ENCODE measurements at places on chromosomes 1 and 21.

GRCh38 chr1:185761841-185762240 is 27.6 kb downstream of the HMCN1 start:
- DNase-seq: no peak

DNA sequence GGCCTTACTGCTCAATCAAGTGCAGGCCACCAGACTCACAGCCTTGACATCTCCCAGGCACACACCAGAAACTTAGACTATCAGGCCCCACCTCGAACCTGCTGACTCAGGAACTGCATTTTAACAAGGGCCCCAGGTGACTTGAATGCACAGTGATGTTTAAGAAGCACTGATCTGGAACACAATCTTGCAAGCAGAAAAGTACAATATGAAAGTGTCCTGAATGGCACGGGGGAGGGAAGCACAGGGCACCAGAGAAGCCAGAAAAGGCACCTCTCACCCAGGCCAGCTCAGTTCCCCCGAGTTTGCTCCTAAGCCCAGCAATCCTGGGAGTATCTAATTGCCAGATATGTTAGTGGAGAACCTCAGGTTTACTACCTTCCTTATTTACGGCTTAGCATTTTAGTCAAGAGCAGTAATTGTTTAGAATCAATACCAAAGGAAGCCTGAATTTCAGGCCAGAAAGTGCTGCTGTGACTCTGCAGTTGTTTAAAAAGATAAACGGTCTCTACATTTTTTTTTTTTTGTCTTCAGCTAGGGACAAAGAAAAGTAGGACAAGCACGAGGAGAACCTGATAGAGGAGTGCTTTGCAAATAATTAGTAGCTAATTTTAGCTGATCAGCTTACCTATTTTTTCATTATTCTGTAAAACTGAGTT is 50.9 kb upstream of the CDC42BPA start:
- no peak for DNase-seq

DNA sequence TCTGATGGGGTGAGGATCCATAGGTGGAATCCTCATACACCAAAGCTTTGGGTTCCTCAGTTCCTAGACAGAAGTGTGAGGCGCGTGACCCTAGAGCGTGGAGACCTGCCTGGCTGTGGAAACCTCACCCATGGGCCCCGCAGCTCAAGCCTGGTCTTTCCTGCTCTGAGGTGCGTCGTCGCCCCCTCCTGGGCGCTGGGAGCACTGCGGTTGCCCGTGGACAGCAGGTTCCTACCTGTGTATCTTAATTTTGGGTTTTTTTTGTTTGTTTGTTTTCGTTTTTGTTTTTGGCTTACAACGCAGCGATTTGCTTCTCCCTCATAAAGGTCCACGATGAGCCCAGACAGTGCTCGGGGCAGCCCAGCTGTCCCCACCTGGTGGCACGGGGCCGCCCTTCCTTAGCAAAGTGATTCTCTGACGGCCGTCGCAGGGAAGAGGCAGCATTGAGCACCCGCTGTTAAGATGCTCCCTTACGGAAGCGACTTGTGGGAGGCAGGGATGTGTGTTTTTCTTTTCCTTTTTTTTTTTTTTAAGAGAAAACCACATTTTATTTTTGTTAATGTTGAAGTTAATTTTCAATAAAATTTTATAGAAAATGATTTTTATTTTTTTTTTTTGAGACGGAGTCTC is 36.5 kb upstream of the TRAPPC10 start:
- DNase-seq: peak; percentile 80

DNA sequence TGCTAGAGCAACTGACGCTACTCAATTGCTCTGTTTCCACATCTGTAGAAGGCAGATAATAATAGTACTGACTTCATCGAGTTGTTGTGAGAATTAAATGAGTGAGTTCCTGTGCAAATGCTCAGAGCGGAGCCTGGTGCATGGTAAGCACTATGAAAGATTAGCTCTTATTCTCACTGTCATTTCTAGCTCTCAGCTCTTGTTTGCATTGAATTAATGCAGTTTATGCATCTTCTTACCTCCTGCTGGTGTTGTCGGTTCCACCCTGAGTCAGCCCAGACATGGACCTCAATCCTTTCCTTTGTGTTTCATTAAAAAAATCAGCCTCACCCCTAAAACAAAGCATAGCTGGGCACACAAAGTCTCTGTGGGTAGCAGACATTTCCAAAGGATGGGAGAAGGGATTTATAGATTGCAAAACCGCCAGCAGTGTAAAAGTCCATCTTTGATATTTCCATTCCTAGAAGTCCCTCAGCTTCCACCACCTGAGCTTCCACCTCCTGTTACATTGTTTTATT is 254.4 kb upstream of the CSF3R start:
- DNase-seq: no peak

DNA sequence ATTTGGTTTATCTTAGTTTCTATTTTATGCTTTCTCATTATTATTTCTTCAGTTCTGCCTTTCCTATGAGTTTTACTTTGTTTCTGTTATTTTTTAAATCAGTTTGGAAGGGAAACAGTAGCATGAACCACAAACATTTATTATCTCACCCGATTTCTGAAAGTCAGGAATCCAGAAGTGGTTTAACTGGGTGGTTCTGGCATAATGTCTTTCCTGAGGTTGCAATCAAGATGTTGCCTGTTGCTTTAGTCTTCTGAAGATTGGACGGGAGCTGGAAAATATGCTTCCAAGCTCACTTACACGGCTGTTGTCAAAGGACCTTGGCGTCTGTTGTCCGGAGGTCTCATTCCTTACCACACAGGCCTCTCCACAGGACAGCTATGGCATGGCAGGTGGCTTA is 50.4 kb downstream of the SNRPE start:
- no peak for DNase-seq

DNA sequence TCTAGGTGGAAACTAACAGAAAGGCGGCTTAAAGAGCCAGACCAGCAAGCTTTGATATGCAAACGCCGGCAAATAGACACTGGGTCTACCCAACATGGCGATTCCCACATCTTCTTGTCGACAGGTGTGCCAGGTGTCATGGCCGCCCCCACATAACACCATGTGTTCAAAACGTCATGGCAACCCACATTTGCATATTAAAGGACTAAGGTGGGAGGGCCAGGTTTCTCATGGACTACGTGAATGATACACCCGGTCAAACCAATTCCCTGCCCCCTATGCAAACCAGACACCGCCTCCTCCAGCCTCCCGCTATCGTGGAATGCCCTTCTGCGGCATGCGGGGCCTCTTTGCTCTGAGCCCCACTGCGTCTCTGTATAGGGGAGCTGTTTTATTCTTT is 41.3 kb downstream of the ICOSLG start:
- DNase-seq: no peak

- no peak for DNase-seq
These were observed 12.2 kb upstream of the IL10 start for GRCh38 chr1:206784471-206784903.

DNA sequence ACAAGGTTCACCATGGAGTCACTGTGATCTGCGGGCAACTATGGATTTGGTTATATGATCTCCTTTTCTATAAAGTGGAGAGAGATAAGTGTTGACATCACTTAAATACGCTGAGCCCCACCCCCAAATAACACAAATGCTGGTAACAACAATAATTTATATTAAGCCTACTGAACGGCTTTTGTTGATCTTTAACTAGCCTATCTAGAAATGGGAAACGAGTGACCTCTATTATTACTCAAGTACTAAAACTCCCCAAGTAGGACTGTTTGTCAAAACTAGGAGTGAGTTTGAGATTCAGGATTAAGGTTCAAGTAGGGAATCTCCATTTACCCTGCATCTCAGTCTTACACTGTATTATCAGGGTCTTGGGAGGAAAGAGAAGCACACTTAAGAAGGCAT is 52.2 kb downstream of the MAP3K7CL start:
- no peak for DNase-seq

GRCh38 chr1:244197851-244198375 is 146.8 kb downstream of the ZBTB18 start:
- no peak for DNase-seq

- DNase-seq: peak; percentile 53
These were observed 742 bp downstream of the SH3GLB1 start for GRCh38 chr1:86704972-86705664.

GRCh38 chr1:112328600-112328999 is 67.4 kb upstream of the CTTNBP2NL start:
- no peak for DNase-seq

DNA sequence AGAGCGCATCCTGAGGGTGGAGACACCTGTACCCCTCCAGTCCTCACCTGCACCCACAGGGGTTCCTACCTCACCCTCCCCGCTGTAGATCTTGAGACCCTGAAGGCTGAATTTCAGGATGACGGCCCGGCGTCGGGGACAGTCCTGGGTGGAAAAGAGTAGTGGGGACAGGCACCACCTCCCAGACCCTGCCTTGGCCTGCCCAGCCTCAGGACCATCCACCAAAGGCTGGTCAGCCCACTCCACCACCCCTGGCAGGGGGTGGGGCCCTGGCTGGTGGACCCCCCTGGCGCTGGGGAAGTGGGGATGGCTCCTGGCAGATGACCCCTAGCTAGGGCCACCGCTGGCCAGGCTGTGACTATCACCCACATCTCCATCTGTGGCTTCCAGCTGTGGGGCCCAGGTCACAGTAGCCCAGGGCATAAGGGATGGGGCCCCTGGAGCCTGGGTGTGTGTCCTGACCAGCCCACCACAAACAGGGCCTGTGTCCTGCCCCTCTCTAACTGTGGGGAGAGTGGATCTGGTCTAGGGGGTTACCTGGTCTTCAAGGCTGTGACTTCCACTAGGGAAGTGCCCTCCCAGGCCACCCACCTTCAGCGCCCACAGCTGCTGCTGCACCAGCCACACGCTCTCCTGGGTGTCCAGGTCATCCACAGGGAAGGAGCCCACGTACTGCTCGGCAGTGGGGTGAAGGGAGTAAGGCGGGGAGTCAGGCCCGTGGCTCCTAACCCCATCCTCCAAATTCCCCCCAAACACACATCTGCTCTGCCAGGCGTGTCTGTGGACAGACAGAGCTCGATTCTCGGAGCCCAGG is 5.4 kb downstream of the SH2D5 start:
- no peak for DNase-seq

DNA sequence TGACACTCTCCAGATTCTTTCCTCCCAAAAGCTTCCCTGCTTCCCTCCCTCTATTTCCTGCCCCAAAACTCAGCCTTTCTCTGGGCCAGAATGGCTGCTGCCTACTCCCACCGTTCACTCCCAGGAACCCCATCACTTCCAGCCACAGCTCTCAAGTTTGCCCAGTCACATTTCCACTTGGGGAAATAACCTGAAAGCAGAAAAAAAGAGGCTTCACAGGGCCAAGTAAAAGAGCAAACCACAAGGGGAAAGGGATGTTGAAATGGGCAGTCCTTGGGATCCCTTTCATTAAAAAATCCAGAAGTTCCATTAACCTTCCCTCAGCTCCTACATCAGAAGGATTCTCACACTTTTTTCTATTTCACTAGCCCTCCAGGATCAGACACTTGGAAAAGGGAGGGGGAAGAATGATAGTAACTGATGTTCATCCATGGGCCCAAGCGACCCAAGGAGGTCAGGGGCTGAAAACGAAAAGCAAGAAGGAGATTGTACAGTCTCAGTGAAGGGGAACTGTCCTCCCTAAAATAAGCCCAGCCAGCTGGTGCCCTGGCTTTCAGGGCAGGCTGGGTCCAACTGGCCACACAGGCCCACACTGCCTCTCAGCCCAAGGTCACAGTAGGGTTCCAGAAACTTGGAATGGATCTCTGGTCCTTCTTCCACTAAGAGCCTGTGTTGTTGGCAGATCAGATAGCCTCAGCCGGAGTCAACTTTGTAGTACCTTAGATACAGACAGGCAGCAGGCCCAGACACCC is 49.7 kb downstream of the DMAP1 start:
- DNase-seq: no peak

DNA sequence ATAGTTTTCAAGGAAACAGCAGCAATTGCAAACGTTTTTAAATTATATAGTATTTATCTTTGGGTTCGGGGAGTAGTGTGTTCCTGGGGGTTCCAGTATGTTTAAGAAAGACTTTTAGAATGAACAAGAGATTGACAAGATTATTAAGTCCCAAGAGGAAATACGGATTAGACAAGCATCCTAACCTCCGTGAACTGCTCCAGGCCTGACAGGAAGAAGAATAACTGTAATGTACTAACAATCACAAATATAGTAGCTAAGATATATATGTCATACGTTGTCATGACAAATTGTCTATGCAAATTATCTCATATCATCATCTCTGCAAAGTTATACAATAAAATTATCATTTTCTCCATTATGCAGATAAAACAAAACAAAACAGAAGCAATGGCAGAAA is 1397.2 kb downstream of the MRPL39 start:
- DNase-seq: no peak

- DNase-seq: no peak
These were observed 2.1 kb downstream of the AK4 start for GRCh38 chr1:65150108-65150463.

DNA sequence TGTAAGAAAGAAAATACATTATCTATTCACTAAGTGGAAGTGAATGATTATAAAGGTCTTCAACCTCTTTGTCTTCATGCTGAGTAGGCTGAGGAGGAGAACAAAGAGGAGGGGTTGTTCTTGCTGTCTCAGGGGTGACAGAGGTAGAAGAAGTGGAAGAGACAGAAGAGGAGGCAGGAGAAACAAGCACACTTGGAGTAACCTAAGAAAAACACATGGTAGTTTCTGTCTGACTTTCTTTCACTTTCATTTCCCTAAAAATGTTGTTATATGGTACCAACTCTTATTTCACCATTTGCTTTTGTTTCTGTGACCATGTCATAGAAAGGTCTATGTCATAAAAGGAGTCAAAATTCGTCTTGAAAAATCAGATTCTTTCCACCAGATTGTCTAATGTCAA is 696.6 kb upstream of the BRINP3 start:
- peak; percentile 8 for DNase-seq

- DNase-seq: peak; percentile 44
These were observed 4.7 kb downstream of the DNALI1 start for GRCh38 chr1:37561133-37562132.

GRCh38 chr1:41576620-41577019 is 92.1 kb upstream of the EDN2 start:
- DNase-seq: no peak

DNA sequence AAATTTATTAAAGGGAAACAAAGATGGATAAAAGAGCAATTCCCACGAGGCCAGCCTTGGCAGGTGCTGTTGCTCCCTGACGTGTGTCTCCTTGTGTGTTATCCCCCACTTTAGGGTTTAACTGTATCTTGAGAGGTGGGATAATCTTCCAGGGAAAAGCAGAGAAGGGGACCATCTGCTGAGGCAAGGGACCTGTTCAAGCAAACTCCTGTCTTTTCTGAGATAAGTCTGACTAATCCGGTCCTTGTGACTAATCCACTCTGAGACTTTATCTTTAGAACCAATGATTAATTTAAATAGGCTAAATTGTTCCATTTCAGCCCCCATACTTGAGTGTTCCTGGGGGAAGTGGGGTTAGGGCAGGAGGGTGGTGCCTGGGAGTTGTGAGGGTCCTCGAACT is 163.6 kb downstream of the CAMTA1 start:
- no peak for DNase-seq

DNA sequence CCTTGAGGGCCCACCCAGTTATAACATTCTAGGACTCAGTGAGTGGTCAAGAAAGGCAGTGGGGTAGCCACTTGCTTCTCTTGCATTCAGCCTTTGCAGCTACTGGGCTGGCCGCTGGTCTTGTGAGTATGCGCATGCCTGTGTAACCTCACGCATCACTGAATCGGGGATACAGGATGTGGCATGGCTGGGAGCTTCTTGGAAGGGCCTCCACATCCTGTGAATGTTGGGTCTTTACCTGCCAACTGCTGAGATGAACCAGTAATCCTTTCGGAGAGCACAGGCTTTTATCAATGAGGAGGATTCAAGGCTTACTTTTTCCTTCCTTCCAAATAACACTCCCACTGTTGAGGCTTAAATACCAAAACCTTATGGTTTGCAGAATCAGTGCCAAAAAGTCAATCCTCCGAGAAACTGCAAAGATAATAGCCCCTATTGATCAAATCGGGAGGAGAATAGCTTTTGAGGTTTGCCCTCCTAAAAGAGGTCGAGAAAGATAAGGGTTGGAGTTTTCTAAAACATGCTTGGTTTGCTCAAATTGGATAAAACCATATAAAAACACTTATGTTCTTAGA is 198.9 kb upstream of the UBE2U start:
- no peak for DNase-seq
